ENCODE measurements at places on chromosomes 6 and 20.

GRCh38 chr6:75397656-75398465 lies 95.7 kb downstream of the FILIP1 start:
- no peak for DNase-seq

- no peak for DNase-seq
These were observed 737.1 kb downstream of the DHX35 start for GRCh38 chr20:39699166-39699725.

DNA sequence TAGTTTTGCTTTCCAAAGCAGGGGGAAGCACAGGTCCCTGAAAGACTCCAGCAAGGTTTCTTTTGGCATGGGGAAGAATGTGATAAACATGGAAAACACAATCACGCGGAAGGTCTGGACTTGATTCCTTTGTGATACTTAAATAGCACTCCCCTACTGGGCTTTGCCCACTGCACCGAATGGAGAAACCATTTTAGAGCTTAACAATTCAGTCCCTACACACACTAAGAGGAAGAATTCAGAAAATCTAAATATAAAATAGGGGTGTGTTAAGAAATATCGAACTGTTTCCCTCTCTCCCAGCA lies 71.4 kb upstream of the NHSL1 start:
- no peak for DNase-seq

DNA sequence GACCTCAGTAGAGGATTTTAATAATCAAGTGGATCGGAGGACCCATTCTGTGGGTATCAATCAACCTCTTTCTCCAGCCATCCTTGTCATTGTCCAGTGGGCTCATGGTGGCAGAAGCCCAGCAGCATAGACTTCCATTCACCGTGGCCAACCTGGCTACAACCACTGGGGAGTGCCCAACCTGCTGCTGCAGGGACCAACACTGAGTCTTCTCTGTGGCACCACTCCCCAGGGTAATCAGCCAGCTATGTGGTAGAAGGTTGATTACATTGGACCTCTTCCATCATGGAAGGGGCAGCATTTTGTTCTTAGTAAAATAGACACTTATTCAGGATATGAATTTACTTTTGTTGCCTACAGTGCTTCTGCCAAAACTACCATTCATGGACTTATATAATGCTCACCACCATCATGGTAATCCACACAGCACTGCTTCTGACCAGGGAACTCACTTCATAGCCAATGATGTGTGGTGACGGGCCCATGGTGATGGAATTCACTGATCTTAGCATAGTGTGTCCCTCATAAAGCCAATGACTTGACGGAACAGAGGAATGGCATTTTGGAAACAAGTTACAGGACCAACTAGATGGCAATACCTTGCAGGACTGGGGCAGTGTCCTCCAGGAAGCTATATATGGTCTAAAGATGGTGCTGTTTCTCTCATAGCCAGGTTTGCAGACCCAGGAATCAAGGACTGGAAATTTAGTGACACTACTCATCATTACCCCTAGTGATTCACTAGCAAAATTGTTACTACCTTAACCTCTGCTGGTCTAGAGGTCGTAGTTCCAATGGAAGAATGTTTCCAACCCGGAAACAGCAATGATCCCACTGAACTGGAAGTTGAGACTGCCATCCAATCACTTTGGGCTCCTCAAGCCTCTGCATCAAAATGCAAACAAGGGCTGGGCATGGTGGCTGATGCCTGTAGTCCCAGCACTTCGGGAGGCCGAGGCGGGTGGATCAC lies 7.6 kb downstream of the CD24 start:
- no peak for DNase-seq

- no peak for DNase-seq
These were observed 189.4 kb upstream of the ARID1B start for GRCh38 chr6:156587751-156588301.

DNA sequence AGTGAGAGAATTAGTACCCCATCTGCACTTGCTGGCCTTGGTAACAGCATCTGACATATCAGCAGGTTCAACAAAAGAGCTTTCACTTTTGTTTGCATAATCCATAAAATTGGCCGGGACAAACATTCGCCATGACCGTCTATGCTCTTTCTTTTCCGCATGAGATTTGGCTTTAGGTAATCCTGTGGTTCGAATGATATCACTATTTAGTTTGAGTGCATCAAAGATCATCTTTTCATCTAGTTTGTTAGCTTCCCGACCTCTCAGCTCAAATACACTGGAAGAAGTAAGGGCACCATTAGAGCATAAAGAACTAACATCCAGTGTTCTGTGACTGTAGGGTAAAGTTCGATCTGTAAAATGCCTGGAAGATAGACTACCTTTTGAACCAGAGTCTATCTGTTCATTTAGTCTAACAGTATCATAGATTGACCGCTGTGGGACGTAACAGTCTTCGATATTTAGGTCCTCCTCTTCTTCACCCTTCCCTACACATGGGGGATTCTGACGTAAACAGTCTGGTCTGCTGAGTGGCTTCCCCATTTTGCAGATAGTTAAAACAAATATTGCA lies 101.6 kb downstream of the DST start:
- DNase-seq, result no peak

DNA sequence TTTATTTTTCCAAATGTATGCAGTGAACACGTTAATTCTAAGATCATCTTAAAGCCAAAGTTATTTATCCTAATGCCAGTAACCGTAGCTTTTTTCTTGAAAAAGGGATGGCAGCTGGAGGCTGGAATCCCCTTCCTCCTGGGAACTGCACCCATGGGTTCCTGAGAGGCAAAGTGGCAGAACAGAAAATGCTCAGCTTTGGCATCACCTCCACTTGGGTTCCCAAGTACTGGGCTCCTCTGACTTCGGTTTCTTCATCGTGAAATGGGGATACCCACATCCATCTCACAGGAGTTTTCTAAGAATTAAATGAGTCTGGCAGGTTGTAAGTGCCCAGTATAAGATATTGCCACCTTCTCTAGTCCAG lies 6.2 kb upstream of the DDX43 start:
- DNase-seq, result no peak

DNA sequence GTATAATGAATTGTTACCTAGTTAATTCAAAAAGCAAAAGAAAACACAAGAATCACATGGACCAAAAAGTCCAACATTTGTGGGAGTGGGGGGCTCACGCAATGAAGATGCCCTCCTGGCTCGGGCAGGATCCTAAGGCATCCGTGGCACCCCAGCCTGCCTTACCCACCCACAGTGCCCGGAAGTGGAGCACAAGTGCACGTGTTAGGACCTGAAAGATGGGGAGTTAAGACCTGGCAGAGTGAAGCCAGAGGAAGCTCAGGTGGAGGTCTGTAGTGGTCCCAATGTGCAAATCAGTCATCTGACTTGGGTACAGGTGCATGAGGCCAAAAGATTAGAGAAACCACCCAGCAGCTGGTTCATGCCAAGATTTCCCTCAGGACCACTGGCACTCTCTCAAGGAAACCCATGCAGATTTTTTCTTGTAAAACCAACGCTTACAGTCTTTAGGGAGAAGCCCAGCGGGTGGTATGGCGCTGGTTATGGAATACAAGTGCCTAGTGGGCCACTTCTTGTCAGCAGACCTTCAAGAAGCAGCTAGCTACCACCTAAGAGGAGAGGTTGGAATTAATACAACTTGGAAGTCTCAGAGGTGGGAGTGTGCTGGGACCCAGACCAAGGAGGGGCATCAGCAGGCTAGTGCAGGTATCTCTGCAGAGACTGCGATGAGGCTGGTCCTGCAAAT lies 42.1 kb downstream of the BFSP1 start:
- DNase-seq, result no peak

- no peak for DNase-seq
These were observed 230.6 kb downstream of the FNDC1 start for GRCh38 chr6:159399751-159400221.

DNA sequence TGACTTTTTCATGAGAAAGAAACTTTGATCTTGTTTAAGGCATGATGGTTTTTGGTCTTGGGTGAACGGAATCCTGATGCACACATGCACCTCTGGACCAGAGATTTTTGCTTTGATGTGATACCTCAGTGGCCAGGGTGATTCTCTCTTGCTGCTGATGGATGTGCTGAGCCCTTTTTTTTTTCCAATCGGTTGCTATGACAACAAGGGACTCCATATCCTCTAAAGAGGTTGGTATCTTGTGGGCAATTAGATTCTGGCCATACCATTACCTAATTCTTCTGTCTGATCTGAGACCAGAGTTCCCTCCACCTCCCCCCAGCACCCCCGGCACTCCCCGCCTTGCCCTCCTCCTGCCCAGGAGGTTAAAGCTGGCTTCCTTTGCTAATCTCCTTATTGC lies 24.9 kb downstream of the PDYN start:
- DNase-seq, result no peak

GRCh38 chr6:138004430-138005287 lies 102.6 kb downstream of the PERP start:
- no peak for DNase-seq

GRCh38 chr20:22921595-22922421 lies 113.3 kb upstream of the SSTR4 start:
- DNase-seq, result no peak

- DNase-seq, result peak; percentile 25
These were observed 8.7 kb downstream of the MMP24OS start for GRCh38 chr20:35269055-35269781.

DNA sequence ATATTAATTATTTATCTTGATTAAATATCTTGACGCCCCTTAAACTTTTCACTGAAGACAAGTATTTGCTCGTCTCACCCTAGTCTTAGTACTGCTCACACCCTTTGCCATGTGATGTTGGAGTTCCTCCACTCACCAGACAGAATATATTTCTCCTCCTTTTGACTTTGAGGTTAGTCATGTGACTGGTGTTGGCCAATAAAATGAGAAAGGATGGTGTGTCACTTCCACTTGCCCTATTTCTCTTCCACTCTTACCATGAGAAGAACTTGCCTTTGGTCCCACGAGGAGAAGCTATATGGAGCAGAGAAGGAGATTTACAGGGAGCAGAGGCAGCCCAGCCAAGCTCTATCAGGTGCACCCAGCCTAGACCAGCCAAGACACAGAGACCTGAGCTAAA lies 64.9 kb upstream of the TAB2 start:
- DNase-seq, result no peak

DNA sequence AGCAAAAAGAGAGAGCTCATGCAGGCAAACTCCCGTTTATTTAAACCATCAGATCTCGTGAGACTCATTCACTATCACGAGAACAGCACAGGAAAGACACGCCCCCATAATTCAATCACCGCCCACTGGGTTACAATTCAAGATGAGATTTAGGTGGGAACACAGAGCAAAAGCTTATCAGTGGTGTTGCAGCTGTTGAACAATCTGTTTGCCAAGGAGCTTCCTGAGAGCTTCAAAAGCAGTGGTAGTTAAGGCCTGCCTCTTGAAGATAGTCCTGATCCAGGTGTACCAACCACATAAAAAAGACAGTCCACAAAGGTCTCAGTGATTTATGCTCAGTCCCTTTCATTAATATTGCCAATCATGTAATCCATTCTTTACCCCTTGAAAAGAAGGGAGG lies 269.4 kb upstream of the IRAK1BP1 start:
- DNase-seq, result no peak

GRCh38 chr6:6915813-6916547 lies 191.8 kb upstream of the RREB1 start:
- DNase-seq, result peak; percentile 36

- no peak for DNase-seq
These were observed 34.5 kb downstream of the TPD52L1 start for GRCh38 chr6:125188037-125188436.

DNA sequence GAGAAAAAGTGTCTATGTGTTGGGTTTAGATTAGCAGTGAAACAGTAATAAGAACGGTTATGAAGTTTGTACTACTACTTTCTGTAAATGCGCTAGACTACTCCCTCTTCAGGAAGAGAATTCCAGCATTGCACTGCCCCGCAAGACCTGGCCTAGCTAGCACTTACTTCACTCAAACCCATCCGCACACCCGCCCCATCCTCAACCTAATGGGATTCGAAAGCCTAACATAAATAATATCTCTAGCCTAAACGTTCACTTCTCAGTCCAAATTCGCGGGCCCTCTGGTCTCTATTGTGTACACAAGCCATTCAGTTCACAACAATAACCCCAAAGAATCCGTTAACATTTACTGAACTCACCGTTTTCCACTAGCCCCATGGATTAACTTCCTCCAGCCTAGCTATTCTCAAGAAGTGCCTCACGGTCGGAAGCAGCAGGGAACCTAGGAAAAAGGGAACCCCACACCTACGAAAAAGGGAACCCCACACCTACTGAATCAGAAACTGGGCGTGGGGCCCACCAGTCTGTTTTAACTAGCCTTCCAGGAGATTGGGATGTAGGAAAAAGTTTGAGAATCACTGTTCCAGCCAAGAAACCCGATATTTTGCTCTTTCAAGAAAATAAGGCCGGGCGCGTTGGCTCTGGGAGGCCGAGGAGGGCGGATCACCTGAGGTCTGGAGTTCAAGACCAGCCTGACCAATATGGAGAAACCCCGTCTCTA lies 45.4 kb upstream of the BTN3A2 start:
- no peak for DNase-seq

GRCh38 chr6:87237804-87238203 lies 82.4 kb downstream of the ZNF292 start:
- DNase-seq, result no peak

DNA sequence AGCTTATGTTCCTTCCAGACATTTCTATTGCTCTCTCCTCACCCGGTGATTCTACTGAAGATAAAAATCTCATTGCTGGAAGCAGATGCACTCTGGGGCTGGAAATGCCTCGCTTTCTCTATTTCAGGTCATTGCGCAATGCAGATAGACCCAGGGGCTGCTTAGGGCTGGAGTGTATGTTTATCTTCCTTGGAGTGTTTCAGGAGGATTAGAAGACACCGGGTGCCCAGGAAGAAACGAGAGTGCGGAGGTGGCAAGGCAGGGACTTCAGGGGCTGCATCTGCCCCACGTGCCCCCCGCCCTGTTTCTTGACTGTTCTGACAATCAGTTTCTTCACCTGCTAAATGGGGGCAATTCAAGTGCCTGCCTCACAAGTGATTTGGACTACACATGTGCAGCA lies 45.6 kb upstream of the IYD start:
- no peak for DNase-seq

- DNase-seq, result no peak
These were observed 219.5 kb downstream of the SMOC2 start for GRCh38 chr6:168660400-168660945.

Data from hypothalamus (tissue), 51 donors.